CD14-positive monocyte (primary cell): ENCODE measurements at places on chromosomes 12 and 14.

- DNase-seq = no peak
These were observed 519.9 kb downstream of the C12orf50 start for GRCh38 chr12:87509237-87509820.

DNA sequence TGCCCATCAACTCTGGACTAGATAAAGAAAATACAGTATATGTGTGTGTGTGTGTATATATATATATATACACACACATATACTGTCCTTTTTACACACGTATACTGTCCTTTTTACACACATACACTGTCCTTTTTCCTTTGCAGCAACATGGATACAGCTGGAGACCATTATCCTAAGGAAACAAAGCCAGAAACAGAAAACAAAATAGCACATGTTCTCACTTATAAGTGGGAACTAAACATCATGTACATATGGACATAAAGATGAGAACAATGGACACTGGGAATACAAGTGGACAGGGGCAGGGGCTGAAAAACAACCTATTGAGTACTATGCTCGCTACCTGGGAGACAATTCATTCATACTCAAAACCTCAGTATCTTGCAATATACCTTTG is 23.7 kb downstream of the VDR start:
- no peak for DNase-seq

DNA sequence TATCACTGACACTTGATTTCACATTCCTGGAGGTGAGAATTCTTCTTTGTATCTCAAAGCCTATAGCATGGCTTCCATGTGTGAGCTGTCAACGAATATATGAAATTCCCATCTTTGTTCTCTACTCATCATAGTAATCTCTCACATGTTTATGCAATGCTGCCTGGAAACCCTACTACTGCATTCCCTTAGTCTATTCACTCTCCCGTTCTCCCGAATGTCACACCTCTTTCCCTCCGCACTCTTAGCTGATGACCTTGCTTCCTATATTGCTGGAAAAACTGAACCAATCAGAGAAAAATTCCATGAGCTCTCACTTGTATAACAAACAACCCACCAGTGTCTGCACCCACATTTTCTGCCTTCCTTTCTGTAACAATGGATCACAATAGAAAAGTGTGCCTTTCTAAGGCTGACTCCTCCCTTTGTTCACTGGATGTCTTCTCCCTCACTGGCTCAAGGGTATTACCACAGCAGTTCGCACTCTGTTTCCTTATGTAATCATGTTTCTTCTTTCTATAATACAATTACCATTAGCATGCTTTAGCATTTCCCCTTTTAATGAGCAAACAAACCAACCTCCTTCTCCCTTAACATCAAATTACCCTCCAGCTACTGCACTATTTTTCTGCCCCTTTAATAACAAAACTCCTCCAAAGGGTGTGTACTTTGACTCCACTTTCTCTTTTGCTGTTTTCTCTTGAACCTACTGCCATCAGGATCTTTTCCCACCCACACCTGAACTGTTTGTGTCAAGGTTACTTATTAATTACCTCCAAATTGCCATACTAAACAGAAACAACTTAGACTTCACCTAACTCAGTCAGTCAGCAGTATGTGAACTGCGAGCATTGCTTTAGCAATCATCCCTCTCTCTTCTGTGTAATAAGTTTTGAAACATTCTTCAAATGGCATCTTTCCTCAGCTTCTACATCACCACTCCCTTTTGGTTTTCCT is 63.9 kb upstream of the CCDC196 start:
- DNase-seq = no peak

DNA sequence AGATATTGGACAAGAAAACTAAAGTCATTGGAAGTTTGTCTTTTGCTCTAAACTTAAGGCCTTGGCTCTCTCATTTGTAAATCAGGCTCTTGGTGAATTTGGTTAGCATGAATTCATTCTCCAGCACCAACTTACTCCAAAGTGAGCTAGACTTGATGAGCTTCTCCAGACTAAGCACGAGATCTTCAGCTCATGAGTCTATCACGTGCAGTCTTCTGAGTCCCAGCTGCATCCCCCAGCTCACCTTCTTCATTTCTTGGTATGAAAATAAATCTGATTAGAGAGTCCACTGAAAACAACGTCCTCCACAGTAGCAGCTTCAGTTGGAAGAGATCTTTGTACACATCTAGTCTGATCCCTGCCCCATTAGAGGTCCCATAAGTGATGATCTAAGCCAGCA is 52.5 kb upstream of the DDX11 start:
- DNase-seq = no peak

- DNase-seq = no peak
These were observed 60.0 kb upstream of the TRAF3 start for GRCh38 chr14:102717276-102717675.
